ENCODE measurements at places on chromosomes 13 and 19.

GRCh38 chr13:98267080-98267912, 90.2 kb upstream of the RNF113B start:
- no peak for DNase-seq

DNA sequence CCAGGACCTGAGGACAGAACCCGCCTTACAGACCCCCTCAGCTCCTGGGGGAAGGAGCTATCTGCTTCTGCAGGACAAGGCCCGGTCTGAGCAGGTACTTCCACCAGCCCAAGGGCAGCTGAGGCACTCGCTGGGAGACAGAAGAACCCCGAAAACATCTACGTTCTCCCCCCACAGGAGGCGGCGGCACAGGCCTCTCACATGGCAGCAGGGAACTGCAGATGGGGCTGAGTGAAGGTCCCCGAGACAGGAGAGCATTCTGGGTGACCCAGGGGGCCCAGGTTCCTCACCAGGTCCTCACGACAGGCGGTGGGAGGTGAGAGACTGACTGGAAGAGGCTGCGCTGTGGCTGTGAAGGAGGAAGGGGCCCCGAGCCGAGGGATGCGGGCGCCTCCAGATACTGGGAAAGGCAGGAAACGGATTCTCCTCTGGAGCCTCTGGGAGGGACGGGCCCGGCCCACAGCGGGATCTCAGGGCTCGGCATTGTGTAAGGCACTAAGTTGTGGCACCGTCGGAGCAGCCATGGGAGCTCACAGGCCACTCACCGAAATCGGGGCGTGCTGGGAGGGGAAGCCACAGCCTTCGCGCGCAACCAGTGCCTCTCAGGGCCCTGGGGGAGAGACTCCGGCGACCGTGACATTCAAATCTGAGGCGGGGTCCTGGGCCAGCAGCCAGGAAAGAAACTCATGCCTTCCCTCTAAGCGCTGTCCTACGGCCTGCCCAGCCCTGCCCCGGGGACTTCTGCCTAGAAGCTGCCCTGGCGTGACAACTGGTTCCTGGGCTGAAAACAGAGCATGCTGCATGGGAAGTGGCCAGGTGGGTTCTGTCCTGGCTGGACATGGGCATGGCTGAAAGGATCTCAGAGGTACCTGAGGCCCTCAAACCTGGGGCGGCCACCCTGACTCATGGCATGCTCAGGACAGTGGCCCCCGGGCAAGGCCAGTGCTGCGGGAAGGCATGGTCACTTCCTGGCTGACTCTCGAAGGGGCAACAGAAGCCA, 14.0 kb downstream of the RPL36 start:
- no peak for DNase-seq

GRCh38 chr13:103614761-103615160, 548.5 kb upstream of the SLC10A2 start:
- no peak for DNase-seq

DNA sequence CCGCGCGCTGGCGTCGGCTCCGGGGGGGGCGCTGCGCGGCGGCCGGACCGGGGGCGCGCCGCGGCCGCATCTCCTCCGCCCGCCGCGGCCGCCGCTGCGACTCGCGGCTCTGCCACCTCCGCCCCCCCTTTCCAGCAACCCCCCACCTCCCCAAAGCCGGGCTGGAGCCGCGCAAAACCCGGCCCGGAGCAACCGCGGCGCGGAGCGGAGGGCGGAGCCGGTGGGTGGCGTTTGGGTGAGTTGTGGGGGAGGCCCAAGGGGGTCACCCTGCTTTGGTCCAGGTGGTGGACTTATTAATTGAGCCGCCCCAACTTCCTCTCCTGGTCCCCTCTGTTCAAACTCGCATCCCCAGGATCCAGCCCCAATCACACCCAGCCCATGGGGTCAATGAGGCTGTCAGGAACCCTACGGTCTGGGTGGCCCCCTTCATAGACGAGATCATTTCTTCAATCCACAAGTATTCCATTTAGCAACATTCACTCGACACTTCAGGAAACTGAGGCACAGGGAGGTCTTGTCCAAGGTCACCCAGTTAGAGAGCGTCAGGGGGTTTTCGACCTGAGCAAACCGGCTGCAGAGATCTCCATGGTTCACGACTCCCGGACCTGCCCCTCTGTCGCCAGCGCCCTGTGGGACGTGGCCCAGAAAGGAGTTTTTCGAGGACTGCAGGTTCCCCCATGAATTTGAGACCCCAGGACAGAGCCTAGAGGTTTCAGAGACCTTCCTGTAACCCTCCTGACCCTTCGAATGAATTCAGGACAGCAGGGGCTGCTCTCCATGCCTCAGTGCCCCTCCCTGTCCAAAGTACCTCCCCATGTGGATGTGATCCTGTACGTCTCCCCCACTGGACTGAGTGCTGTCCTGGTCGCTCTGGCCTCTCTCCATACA, 22.4 kb upstream of the SEMA6B start:
- DNase-seq = no peak

DNA sequence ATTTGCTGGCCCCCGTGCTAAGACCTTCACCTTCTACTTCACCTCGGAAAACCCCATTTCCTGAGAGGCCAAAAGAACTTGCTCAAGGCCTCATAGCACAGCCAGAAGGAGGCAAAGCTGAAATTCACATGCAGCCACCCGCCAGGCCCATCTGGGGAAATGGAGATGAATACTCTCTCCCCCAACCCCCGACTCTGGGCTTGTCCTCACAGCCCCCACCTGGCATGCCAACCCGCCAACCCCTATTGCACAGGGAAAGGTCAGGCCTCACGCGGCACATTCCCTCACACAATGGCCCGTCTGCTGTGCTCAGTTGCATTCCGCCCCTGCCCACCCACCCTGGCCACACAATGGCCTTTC, 3.2 kb downstream of the PRX start:
- DNase-seq = no peak

GRCh38 chr19:3573858-3574637, 1.3 kb downstream of the HMG20B start:
- peak; percentile 87 for DNase-seq

DNA sequence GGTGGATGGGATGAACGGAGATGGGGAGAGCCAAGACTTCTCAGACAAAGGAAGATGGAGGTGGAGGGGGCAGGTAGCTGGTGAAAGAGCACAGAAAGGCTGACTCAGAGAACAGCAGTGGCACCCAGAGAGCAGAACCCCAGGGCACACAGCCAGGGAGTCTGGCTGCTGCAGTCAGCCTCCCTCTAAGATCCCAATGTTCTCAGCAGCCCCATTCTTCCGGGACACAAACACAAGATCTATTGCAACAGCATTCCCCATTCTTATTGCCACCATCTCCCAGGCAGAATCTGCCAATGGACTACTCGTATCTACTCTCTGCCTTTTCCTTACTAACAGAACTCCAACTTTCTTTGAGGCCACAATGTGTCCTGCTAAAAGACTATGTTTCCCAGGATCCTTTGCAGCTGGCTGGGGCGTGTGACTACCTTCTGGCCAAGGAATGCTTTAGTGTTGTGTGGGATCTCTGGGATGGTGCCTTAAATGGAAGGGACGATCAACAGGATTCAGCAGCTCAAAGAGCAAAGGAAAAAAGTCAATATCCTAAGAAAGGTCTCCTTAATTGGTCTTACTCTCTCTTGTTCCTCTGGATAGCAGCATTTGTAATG, 7.5 kb downstream of the THAP8 start:
- no peak for DNase-seq

- no peak for DNase-seq
These were observed 165.2 kb downstream of the SHISA2 start for GRCh38 chr13:25886438-25887214.

GRCh38 chr19:3784607-3785450, 1.4 kb downstream of the MATK start:
- no peak for DNase-seq

GRCh38 chr13:94520001-94520400, 40.5 kb upstream of the DCT start:
- DNase-seq = no peak

- no peak for DNase-seq
These were observed 840 bp upstream of the CCNA1 start for GRCh38 chr13:36431204-36432105.

GRCh38 chr13:83162493-83162892, 719.8 kb downstream of the SLITRK1 start:
- DNase-seq = no peak

GRCh38 chr13:103556681-103557080, 490.5 kb upstream of the SLC10A2 start:
- DNase-seq = no peak

GRCh38 chr13:38180670-38181069, 169.0 kb upstream of the UFM1 start:
- no peak for DNase-seq

GRCh38 chr13:75836441-75836840, 200.3 kb downstream of the LMO7 start:
- no peak for DNase-seq

- no peak for DNase-seq
These were observed 51.1 kb downstream of the MLLT1 start for GRCh38 chr19:6228551-6229215.

All from vagina (tissue), 2 donors.